T-helper 2 cell treated with Interferon-gamma antibody and Interleukin-4, amounts not matched to agents 5 μg/mL and 100 μg/mL, for 36 hours (primary cell): ENCODE measurements at places on chromosomes 7 and 10.

GRCh38 chr10:13420532-13421307 is 72.6 kb upstream of the SEPHS1 start:
- no peak for DNase-seq

DNA sequence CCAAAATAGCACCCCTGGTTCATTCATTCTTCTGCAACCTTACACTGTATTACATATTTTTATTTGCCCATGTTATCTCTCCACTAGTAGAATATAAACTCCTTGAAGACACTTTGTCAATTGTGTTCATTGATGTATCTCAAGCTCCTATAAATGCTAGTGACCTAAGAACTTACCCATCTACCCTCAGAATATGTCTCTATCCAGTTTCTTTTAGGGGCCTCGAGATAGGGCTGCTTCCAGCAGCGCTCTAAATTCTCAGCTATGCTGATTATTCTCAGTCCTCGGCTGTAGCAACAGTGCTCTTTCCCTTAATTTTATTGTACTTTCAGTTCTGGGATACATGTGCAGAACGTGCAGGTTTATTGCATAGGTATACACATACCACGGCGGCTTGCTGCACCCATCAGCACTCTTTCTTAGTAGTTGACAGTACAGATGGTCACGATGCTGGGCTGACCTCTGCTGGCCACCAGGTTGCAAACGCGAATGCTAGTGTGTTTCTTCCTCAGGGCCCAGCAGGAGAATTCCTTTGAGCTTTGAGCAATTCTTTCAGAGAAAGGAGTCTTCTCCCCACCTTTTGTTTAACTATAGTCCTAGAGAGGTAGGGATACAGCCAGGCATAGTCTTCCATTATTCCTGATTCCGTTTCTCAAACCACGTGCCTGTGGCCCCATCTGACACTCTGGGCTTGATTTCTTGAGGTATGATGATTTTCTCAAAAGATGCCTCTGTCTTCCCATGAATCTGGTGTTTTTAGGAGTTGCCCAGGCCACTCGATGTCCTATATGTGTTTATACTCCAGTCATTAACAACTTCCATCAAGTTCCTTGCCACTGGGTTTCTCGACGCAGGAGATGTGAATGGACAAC is 49.1 kb upstream of the CDC14C start:
- no peak for DNase-seq

DNA sequence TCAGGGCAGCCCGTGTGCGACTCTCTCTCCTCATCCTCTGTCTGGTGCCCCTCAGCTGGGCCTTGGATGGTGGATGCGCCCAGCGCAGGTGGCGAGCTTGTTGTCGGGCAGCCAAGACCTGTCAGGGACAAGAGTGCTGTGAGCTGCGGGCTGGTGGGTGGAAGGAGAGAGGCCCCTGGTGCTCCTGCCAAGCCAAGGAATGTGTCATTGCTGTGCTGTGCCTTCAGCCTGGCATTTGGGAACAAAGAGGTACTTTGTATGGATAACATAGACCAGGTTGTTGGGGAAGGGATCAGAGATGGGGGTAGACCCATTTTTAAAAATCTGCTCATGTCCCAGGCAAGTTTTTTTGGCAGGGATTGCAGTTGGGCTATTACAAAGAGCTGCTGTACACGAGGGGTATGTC is 120.9 kb downstream of the PKD1L1 start:
- DNase-seq, result no peak

GRCh38 chr10:76311752-76312636 is 880.6 kb downstream of the LRMDA start:
- DNase-seq, result no peak

GRCh38 chr10:33352175-33352574 is 17.7 kb upstream of the NRP1 start:
- DNase-seq, result no peak

DNA sequence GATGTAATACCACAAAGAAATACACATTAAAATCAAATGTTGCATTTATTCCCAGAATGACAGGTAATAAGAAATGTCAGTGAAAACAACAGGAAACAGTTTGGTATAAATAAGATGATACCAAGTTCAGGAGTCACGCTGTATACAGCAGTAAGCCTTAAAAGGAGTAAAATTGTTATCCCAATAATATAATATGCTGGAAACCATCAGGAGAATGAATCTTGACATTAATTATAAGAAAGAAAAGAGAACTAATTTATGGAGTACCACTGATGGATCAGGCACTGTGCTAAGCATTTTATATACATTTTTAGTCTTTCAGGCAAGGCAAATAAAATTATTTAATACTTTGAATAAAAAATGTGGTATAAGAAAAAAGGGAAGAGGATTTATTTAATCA is 27.6 kb downstream of the PRKAR2B start:
- DNase-seq, result no peak

- DNase-seq, result no peak
Observed at GRCh38 chr10:97737770-97738265, 890 bp downstream of the ZFYVE27 start.

- no peak for DNase-seq
Observed at GRCh38 chr7:47458057-47458456, 123.9 kb downstream of the TNS3 start.

DNA sequence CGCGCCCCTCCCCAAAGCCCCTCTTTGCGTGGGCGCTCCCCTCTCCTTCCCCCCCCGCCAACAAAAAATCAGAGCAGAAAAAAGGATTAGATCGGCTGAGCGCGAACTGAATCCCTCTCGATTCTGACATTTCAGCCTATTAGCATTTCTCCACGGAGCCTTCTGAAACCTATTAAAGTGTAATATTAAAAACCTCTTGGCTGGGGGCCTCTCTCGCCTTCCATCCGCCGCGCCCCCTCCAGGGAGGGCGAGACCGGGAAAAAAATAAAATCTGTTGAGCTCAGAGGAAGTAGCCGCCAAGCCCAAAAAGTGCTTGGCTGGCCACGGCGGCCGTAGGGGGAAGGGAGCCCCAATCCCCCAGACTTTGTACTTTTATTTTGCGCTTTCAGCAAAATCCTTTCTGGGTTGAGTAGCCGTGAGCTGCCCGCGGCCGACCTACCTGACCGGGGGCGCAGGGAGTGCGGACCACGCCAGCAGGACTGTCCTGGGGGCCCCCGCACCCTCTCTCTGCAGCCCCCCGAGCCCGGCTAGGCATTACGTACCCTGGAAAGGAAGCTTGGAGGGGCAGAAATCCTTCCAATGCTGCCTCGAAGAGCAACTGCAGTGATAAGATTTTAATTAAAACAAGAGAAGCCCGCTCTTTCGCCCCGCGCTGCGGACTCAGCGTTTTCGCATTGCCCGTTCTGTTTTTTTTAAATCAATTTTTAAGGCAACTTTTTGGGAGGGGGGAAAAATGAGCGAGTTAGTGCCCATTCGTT is 1.3 kb upstream of the TNRC18 start:
- no peak for DNase-seq

DNA sequence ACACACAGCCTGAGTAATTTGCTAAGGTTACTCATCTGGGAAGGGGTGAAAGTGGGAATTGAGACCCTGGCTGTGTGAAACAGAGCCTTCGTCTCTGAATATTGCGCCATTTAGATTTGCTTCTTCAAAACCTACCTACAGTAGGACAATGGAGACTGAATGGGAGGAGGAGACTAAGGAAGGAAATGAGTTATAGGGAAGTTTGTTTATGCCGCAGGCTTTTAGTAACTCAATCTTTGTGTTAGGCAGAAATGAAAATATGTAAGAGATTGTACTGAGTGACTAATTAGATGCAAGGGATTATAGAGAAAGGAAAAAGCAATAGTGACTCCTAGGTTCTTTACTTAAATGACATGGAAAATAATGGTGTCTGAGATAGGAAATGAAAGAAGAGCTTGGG is 80.2 kb downstream of the KCND2 start:
- no peak for DNase-seq

- DNase-seq, result no peak
Observed at GRCh38 chr7:140009735-140010134, 53.0 kb downstream of the PARP12 start.

- DNase-seq, result no peak
Observed at GRCh38 chr10:111240348-111240747, 163.5 kb downstream of the ADRA2A start.

DNA sequence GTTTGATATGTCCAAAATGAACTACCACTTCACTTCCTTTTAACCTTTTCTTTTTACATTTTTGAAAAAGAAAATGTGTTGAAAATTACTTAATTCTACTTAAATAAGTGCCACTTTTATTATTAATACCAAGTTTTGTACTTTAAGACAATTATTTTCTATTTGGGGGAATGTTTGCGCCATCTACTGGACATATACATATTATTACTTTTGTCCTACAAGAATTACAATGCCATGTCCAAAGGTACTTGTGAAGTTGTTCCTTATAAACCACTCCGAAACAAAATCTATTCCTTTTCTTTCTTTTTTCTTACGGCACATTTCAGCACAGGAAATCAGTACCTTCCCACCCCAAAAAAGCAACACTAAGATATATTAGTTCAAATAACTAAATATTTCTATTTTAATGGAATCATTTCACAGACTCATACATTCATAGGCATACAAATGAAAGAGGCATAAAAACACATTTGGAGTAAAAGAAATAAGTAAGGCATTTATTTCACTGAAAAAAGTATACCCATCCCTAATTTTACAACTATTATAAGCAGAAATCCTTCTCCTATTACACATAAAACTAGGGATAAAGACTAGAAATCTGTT is 169.9 kb downstream of the RNF133 start:
- DNase-seq, result no peak

DNA sequence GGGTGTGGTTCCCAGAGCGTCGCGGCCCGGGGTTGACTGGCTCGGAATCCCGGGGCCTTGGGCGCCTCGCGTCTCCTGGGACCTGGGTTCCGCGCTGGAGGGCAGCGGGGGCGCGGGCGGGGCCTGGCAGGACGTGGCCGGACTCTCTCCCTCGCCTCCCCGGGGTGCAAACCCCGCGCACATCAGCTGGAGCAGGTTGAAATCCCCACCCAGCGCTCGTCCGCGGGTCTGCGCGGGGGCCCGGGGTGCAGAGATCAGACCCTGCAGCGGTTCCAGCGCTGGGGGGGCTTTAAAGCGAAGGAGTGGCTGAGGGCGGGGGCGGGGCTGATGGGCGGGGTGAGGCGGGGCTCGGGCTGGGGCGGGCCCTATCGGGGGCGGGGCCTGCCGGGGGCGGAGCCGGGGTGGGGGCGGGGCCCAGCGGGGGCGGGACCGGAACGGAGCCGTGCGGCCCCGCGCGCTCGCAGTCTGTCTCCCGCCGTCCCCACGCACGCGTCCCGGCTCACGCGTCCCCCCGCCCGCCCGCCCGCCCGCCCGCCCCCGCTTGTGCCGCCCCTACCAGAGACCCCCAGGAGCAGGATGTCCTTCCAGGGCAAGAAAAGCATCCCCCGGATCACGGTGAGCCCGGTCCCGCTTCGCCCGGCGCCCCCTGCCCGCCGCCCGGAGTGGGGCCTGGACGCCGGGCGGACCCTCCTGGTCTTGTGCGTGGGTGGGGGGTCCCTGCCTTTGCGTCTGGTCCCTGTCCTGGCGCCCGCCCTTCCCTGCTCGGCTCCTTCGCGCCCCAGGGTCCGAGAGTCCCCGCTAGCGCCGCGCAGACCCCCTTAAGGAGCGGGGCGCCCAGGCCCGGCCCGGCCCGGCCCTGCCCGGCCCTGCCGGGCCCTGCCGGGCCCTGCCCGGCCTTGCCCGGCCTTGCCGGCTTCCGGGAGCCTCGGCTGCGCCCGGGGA is at the start of gene DPYSL4:
TSS of gene DPYSL4 (plus strand) at position 461 of the 942 bp plus-strand sequence. CDS start at position 577, 116 bp downstream.
- DNase-seq, result no peak

DNA sequence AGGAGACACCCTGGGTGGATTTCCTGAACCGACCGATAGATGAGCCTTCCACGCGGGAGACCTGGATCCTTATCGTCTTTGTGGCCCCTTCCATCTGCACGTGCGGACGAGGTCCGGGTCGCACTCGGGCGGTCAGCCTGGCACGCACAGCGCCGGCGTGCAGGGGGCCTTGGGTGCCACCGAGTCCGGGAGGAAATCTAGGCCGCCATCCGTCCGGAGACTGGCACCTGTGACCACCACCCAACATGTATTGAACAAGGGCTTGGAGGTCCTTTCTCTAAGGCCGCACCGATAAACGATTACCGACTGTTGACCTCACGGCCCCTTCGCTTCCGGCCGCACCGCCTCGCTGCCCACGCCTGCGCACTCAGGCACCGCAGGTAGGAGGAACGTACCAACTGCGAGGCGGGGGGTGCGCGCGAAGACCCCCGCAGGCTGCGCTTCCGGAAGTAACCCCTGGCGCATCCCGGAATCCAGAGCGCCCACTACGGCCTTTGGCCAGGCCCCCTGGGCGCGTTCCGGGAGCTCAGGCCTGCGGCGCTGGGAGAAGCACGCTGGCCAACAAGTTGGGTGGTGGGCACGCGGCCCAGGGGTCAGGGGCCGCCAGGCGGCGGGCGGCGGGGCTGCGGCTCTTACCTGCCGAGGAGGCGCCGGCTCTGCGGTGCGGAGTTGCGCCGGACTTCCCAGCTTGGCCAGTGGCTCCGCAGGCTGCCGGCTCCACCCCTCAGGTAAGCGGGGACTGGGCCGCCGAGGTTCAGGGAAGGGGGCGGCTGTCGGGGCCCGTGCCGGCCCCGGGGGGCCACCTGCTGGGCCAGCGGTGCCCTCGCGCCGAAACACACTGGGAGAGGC is at the start of the genes ACTR3C and LRRC61:
TSS of gene ACTR3C (minus strand) at position 713 of the 849 bp plus-strand sequence. CDS start 28,249 bp downstream, outside the sequence.
TSS of gene LRRC61 (plus strand) at position 523 of the 849 bp plus-strand sequence. CDS start 13,507 bp downstream, outside the sequence.
- DNase-seq, result peak; percentile 74

GRCh38 chr10:125708971-125709503 is 10.5 kb upstream of the EDRF1 start:
- no peak for DNase-seq

- DNase-seq, result no peak
Observed at GRCh38 chr10:79209340-79209739, 137.9 kb upstream of the PPIF start.

GRCh38 chr10:24343686-24344085 is 134.7 kb downstream of the KIAA1217 start:
- DNase-seq, result no peak

DNA sequence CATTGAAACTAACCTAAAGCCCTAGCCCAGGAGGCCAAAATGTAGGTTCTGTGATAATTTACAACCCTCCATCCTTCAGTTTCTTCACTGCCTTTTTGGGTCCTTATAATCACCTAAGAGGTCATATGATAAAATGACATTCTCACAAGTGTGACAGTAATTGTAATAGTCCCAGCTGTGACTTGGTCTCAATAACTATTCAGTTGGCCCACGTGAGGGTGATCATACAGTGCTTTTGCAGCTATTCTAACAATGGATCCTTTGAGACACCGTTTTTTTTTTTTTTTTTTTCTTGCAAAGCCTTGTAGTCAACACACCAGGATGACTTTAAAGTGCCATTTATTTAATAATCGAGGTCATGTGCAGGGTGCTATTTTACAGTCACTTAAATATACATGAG is 760.0 kb downstream of the PHTF2 start:
- DNase-seq, result no peak

DNA sequence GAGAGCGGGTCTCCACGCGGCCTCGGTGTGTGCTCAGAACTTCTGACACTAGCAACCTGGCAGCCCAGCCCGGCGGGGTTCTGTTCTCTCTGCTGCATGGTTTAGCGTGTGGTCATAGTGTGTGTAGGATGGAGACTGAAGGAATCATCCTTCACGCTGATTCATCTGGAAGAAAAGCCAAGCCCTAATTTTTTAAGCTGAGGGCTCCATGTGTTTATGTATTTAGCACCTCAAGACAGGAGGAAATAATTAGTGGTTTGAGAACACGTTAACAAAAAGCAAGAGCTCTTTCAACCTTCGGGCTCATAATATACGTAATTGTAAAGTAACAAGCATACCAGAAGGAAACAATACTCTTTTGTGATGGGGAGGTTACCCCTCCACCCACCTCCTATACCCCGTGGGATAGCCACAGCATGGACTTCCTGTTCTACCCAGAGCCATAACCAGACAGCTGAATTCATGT is 504.6 kb upstream of the MKI67 start:
- DNase-seq, result no peak

GRCh38 chr7:517774-518629 is 1.6 kb downstream of the PDGFA start:
- no peak for DNase-seq
